ENCODE measurements at places on chromosomes 16 and 17.
A peak's percentile ranks its signal among the peaks of the same experiment; 100 is the strongest.

DNA sequence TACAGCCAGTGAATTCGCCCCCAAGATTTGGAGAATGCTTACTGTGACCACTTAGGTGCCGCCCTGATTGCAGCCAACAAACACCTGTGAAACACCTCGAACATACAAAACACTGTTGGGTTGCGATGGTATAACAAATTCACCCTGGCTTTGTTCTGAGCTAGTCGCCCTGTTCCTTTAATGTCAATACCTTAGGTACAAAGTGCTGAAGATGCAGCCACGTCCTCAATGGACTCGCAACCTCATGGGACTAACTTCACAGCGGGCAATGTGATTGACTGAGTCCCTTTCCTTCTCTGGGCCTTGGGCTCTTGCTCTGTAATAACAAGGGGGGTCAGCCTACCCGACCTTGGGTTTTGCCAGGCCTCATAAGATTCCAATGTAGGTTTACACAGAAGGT is 28.9 kb upstream of the GOSR2 start:
- no peak for DNase-seq

DNA sequence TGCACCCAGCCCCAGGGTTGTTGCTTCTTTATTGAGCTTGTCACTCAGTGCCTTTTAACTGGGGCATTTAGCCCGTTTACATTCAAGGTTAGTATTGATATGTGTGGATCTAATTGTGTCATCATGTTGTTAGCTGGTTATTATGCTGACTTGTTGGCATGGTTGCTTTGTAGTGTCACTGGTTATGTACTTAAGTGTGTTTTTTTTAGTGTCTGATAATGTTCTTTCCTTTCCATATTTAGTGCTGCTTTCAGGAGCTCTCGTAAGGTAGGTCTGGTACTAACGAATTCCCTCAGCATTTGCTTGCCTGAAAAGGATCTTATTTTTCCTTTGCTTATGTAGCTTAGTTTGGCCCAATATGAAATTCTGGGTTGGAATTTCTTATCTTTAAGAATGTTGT is 33.5 kb downstream of the NF1 start:
- no peak for DNase-seq

- DNase-seq: no peak
These were observed 78.7 kb upstream of the LGALS9 start for GRCh38 chr17:27552276-27552732.

DNA sequence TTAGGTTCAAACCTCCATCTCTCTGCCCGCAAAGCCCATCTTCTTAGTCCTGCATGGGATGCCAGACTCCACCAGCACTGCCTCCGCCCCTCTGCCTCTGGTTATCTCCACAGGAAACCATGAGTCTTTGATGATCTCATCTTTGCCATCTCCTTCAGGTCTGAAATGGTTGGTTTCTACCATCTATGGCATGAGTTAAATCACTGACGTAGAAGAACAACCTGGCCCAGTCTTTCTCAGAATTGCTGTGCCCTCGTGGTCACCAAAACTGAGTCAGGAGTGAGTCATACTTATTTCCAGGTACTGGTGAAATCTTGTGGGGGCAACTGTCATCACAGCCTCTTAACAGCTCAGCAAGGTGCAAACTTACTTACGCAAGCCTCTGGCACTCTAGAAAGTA is 468.7 kb upstream of the C16orf82 start:
- DNase-seq: no peak

- no peak for DNase-seq
These were observed 694.4 kb downstream of the MAF start for GRCh38 chr16:78906135-78906534.

GRCh38 chr16:9647981-9648701 is 534.1 kb downstream of the GRIN2A start:
- DNase-seq: no peak

DNA sequence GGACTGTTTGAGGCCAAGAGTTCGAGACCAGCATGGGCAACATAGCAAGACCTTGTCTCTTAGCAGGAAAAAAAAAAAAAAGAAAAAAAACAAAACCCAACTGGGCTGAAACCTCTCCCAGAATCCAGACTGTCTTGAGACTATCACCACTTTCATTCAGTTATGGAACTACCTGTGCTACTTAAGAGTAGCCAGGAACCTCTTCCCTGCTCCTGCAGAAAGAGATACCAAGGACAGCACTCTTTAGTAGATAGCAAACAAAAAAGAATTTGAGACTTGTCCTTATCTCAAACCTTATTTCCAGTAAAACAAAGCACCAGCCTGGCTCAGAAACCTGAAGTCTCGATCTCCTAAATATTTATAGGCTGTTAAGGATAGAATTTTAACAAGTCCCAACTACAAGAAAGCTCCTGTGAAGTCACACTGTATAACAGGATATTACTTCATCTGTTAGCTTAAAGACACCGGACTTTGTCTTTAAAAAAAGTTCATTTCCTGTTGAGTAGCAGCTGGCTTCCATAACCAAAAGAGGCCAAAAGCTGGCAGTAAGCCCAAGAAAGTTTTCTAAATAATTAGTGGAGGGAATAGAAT is 5.1 kb downstream of the CDR2 start:
- DNase-seq: no peak

DNA sequence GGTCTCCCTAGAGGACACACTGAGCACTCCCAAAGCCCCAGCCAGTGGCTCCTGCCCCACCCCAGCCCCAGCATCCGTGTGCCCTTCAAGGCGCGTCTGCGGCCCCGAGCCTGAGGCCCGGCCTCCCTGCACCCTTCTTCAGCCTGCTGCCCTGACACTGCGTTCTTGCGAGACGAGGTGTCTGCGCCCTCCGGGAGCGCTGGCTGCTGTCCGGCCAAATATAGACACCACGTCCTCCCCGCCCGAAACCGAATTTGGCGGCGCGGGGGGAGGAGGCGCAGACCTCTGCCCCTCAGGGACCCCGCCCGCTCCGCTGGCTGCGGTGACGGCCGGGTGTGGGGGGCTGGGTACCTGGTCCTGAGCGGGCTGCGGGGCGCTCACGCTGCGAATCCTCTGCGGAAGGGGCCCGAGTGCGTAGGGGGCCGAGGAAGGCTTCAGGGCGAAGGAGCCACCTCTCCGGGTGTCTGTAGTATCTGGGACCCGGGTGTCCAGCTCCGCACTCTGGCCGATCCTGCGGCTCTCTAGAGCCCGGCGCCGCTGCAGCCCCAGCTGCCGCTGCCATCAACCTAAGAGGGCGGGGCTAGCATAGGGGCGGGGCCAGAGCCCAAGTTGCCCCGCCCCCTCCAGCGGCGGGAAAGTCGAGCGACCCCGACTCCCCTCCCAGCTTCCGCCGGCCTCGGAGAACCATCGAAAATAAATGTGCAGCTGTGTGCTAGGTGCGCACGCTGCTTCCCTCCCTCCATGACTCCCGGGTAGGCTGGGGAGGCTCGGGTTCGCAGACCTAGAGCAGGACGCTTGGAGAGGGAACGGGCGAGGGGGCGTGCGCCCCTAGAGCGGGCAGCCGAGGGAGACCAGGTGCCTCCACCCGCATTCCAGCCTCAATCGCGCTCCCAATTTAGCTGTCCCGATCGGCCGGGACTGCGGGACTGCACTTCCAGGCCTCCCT is at the start of gene CORO6:
TSS of gene CORO6 (minus strand) at position 576 of the 946 bp plus-strand sequence. CDS start 1,491 bp downstream, outside the sequence.
- DNase-seq: no peak

DNA sequence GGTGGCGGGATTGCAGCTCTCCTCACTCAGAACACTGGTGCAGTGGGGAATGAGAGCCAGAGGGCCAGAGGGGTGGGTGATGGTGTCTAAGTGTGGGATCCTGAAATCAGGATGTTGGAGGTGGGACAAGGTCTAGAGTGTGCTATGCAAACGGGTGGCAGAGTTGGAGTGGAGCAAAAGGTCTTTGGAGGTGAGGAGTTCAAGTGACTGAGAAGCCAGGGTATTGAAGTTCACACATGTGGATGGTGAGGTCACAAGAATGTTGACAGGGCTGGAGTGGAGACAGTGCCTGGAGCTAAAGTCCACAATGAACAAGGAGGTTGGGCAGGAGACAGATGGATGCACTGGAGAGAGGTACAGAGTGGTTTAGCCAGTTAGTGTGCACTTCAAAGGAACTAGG is 38.3 kb upstream of the MAP3K14 start:
- peak; percentile 34 for DNase-seq

DNA sequence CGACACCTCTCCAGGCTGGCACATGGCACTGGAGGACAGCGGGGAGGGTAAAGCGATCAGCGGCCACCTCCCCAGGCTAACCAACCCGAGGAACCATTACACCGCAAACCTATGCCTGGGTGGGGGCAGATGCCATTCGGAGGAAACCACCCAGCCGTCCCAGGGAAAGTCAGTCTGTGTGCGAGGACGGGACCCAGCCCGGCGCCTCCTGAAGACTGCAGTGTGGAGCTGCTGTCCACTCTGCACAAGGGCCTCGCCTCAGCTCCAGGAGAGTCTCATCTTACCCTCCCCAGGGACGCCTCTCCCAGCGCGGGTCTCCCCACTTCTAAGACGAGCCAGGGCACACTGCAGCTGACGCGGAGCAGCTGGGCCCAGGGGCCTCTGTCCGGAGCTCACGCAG is 8.0 kb downstream of the SLC38A10 start:
- DNase-seq: no peak

DNA sequence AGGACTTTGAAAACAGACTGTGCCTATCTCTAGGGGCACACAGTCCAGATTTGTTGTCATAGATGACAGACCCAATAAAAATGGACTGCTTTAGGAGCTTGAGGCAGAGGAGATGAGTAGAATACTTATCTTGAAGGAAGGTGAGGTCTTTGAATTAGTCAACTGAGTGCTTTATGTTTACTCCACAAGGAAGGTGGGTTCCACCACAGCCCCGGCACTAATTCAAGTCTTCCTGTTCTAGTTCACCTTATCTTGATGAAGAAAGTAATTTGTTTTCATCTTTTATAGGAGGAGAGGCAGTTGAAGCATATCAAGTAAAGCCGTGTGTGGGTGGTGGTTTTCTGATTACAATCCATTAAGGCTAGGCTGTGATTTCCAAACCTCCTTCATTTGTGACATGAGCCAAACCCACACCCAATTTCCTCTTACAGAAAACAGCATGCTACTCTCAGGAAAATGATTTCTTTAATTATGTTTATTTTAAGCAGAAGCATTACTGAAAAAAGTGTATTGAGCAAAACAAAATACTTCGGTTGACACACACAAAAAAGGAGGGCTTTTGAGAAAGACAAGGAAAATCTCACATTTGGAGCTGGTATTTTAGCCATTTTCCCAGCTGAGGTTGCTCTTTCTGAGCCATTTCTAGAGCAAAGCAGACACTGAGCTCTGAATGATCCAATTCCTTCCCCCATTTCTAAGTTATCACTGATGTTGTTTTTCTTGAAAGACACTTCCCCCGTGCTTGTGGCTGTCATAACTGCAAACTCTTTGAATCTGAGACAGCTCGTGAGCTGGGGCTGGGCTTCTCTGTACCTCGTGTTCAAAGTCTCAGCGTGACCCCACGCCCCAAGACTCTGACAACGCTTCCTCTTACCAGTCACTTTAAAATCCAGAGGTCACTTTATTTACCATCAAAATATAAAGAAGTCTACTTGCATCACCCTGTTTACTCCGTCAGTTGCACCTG is 35.4 kb downstream of the CDRT15 start:
- DNase-seq: no peak

GRCh38 chr16:20064520-20064919 is 9.2 kb downstream of the GPR139 start:
- no peak for DNase-seq

- DNase-seq: no peak
These were observed 22.2 kb downstream of the CDK5RAP3 start for GRCh38 chr17:47993031-47993564.

DNA sequence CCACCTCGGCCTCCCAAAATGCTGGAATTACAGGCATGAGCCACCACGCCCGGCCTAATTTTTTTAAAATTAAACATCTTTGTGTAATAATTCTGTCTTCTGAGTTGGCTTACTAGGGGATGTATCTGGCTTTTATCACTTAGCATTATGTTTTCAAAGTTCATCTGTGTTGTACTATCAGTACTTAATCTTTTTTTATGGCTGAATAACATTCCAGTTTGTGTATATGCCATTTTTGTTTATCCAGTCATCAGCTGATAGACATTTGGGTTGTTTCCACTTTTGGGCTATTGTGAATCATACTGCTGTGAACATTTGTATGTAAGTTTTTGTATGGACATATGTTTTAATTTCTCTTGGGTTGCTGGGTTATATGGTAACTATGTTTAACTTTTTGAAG is 69.0 kb downstream of the CHD9 start:
- DNase-seq: no peak

- DNase-seq: no peak
These were observed 16.1 kb upstream of the HOXB9 start for GRCh38 chr17:48642059-48642842.

DNA sequence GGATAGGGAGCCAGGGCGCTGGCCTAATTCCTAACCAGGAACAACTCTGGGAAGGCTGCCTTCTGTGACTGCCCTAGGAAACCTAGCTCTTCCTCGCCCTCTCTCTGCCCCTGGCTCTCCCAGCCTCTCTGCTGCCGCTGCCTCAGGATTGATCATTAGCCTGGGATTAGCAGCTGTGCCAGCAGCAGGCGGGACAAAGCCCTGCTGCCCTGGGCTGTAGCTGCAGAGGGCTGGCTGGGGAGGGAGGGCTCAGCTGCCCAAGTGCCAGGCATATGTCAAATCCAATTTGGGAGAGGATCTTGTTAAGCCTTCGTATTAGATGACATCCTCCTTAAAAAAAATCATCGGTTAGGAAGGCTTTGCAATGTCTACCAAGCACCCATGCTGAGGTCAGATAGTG is 144.8 kb upstream of the CCL2 start:
- no peak for DNase-seq
